Aorta (tissue), 5 donors: ENCODE measurements at places on chromosomes 2 and 18. TPM values are rescaled to one million over a fixed set of nuclear protein-coding genes. Genes with fewer than 3 reads are reported as not detected.

Gene SAG
- total RNA-seq, result not detected

Gene LRATD1
- total RNA-seq, result 2.1 TPM

Gene LGALSL
- 26.8 TPM for total RNA-seq

Gene ATP6V1B1
- total RNA-seq, result not detected

Gene AMER3
- not detected for total RNA-seq

Gene GALM
- 16.4 TPM for total RNA-seq

Gene BCL2
- 23.7 TPM for total RNA-seq

Gene TNFAIP6
- 3.6 TPM for total RNA-seq

Gene MFSD2B
- total RNA-seq, result 0.33 TPM

Gene DOK6
- 5.7 TPM for total RNA-seq

Gene UGT1A7
- total RNA-seq, result not detected

Gene RNU2-63P
- total RNA-seq, result not detected

Gene CTNNA2
- not detected for total RNA-seq

Gene VWA3B
- 1.0 TPM for total RNA-seq

Gene ANKRD62
- not detected for total RNA-seq

Gene VIT
- total RNA-seq, result 29.2 TPM

Gene BOK
- total RNA-seq, result 11.6 TPM

Gene NEB
- 3.1 TPM for total RNA-seq

Gene TTN
- total RNA-seq, result 4.8 TPM

Gene TLX2
- not detected for total RNA-seq

Gene AGXT
- not detected for total RNA-seq

Gene DSG1
- not detected for total RNA-seq
